ENCODE measurements at places on chromosomes 7 and 10.

GRCh38 chr7:577741-578370, 58.2 kb upstream of the PDGFA start:
- no peak for DNase-seq

- no peak for DNase-seq
These were observed 127.9 kb upstream of the SLC13A1 start for GRCh38 chr7:123327661-123328060.

DNA sequence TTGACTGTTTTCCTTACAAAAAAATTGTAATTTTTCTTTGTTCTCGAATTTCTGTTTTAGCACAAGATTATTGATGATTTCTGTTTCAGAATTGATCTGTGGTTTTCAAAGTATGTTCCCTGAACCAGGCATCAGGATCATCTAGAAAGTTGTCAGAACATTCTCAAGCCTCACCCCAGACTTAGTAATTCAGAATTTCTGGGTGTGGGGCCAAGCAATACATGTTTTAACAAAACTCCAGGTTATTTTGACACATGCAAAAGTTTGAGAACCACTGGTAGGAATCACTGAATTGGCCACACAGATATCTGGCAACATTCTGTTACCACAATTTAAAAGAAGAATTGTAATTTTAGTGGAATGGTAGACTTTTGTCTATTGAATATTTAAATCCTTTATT, 1173.9 kb upstream of the LRRTM3 start:
- no peak for DNase-seq

DNA sequence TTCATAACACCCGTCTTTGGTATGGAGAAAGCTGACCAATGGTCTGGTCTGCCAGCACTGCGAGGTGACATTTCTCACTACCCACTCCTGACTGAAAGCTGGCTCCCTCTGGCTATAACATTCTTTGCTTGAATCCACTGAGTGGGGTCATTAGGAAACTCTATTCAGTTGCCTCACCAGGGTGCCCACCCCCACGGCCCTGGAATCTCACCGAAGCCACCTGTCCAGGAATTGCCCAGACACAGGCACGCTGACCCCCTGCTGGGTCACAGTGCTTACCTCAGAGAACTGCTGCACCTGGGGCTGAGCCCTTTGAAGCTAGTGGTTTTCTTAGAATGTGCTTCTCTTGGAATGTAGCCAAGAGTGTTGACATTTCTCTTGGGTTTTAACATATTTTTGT, 28.6 kb downstream of the HECW1 start:
- DNase-seq = no peak

DNA sequence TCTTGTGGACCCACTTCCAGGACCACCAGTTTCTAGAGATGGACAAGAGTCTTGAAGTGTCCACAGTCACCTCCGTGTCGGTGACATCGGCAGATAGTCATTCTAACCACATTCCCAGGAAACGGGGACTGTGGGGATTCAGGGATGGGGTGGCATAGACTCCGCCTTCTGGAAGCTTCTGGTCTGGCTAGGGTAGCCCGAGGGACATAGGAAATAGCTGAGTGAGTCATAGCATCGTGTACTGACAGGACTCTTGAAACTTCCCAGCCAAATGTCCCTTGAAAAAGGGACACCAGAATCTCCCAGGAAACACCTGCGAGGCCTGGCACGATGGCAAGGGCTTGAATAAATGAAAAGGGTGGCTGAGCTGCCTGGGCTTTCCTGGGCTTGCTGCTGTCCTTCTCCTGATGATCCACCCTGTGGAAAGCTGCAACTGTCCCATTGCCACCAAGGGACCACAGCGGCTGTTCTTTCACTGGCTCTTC, 84.1 kb upstream of the LRRC4 start:
- no peak for DNase-seq

Data from GM12892 (cell line).